ENCODE measurements at places on chromosomes 11 and 22.

DNA sequence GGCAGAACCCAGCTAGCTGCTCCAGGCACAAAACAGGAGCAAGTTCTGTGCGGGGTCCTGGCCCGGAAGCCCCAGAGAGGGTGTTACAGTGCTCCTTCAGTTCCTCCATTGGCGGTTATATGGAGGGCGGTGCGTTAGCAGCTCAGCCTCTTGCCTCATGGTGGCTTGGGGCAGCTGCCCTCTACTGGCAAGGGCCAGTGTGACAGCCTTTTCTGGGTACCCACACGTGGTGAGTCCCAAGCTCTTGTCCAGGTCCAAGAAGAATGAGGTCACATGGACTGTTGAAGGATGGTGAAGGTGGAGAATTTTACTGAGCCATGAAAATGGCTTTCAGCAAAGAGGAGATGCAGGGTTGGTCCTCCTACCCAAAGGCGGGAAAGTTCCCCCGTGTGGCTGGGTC is 100.5 kb downstream of the WT1 start:
- no peak for DNase-seq

- no peak for DNase-seq
Observed at GRCh38 chr22:46021577-46021976, 44.6 kb upstream of the WNT7B start.

GRCh38 chr11:122733318-122733717 is 77.8 kb downstream of the UBASH3B start:
- no peak for DNase-seq

DNA sequence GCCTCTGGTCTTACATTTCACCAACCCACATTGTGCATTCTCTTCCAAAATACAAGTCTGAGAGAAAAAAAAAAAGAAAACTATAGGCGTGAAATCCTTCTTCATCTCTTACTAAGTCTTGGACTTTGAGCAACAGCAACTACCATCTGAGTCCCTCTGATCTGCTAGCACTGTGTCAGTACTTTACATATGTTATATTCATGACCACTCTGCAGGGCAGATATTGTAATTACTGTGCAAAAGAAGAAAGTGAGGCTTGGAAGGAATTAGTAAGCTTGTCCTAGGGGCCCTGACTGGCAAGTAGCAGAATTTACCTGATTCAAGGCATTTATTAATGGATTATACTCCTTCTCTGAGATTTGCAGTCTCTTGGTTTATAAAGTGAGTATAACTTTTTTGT is 52.7 kb upstream of the EED start:
- DNase-seq = no peak

GRCh38 chr22:41862160-41862529 is 29.2 kb downstream of the SREBF2 start:
- DNase-seq = no peak

DNA sequence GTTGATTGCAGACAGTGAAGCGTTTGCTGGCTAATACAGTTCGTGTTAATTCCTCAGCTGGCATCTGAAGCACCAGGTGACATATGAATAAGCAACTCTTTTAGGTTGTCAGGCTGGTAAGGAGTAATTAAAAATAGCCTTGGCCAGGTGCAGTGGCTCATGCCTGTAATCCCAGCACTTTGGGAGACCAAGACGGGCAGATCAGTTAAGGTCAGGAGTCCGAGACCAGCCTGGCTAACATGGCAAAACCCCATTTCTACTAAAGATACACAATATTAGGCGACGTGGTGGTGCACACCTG is 74.9 kb downstream of the CECR2 start:
- no peak for DNase-seq
